ENCODE measurements at places on chromosomes 3 and 15. TPM values are rescaled to one million over a fixed set of nuclear protein-coding genes. Genes with fewer than 3 reads are reported as not detected.

Gene HDDC3
- total RNA-seq, result 9.5 TPM

Gene CELF6
- total RNA-seq, result not detected

Gene NUDT16
- total RNA-seq, result 15.7 TPM

Gene SERPINI2
- not detected for total RNA-seq

Gene GP9
- total RNA-seq, result not detected

Gene ITGA11
- total RNA-seq, result 6.0 TPM

Gene SH2D7
- not detected for total RNA-seq

Gene PRSS50
- not detected for total RNA-seq

Gene AQP9
- not detected for total RNA-seq

Gene LRRC31
- total RNA-seq, result not detected

Gene NOX5
- total RNA-seq, result not detected

Gene C15orf62
- 0.39 TPM for total RNA-seq

Gene CD86
- not detected for total RNA-seq

Gene DNAH12
- under 0.01 TPM for total RNA-seq

Gene AADAC
- 0.13 TPM for total RNA-seq

Gene MYRIP
- 9.2 TPM for total RNA-seq

Gene PPP1R14D
- not detected for total RNA-seq

Gene HYAL2
- 384 TPM for total RNA-seq

Gene TCAIM
- 17.2 TPM for total RNA-seq

Gene IL5RA
- total RNA-seq, result not detected

Gene CHRD
- 0.63 TPM for total RNA-seq

Gene INKA1
- total RNA-seq, result 13.6 TPM

Gene SERPINI1
- 0.76 TPM for total RNA-seq

Gene KIF23
- 20.4 TPM for total RNA-seq

Gene BCL2A1
- 0.13 TPM for total RNA-seq

Gene BFSP2
- not detected for total RNA-seq

Gene CAPN3
- total RNA-seq, result 0.13 TPM

Gene CFAP100
- total RNA-seq, result not detected

Gene TTLL13
- 0.13 TPM for total RNA-seq

Gene SI
- total RNA-seq, result not detected

Gene ITPKA
- total RNA-seq, result 0.25 TPM

Gene GHRL
- 0.51 TPM for total RNA-seq

Gene AADACL2
- total RNA-seq, result not detected

Gene SLC12A1
- not detected for total RNA-seq

Gene TUSC7
- total RNA-seq, result not detected

Gene INSYN1
- 0.51 TPM for total RNA-seq

Gene SLC6A1
- total RNA-seq, result not detected

Gene TTC23
- total RNA-seq, result 12.5 TPM

Gene SAXO2
- total RNA-seq, result 0.38 TPM

Gene SUSD5
- 0.63 TPM for total RNA-seq

Gene GOLGA8S
- total RNA-seq, result 0.13 TPM

Gene IMPDH2
- total RNA-seq, result 328 TPM

Gene REC114
- not detected for total RNA-seq
